Stimulated activated CD8-positive, alpha-beta memory T cell treated with anti-CD3 and anti-CD28 coated beads, Interleukin-7, amount 100 ng/mL, for 1 hour (primary cell): ENCODE measurements at places on chromosomes 1 and 21.

DNA sequence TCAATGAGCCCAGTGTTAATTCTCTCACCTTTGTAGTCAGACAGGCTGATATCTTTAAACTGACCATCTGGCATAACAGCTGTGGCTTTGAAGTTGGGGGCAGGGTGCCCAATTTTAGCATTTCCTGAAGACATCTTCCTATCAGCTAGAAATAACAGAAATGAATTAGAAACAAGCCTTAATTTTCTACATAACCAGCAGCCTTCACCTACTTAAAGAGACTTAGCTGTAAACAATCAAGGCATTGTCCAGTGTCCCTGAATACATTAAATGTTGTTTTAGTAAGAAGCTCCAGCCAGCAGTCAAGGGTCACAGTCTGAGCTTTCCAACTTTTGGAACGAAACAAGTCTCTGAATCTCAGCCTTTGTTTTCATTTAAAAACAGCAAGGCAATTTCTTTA, 2.8 kb downstream of the PRDX1 start:
- DNase-seq, result no peak

DNA sequence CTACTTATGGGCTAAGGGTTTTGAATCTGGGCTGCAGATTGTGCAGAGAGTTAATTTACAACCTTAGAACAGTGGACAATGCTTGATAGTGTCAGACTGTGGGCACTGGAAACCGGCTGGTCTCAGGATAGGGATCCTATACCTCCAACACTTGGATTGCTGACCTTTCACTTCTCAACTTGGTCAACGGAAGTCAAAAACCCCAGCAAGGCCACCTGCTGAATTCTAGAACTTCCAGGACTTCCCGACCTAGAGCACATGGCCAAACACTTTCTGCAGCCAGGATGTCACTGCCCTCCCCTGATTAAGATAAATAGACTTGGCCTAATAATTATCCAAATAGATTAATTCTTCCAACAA, 336 bp upstream of the DENND2D start:
- DNase-seq, result no peak

DNA sequence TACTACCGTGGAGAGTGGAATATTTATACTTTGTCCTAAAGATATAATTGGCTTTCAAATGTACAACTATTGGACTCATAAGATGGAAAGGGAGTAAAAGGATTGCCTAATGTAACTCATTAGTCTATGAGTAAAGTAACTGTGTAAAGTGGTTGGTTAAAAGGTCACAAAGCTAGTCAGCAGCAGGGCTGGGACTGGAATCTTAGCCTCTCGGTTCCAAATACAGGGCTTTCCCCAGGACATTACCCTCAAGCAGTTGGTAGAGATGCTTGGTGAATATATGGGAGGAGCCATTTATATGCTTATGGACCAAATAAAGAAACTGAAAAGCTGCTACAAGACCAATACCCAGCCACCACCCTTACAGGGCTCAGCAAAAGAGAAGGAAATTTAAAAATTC, 283.7 kb downstream of the HLX start:
- DNase-seq, result no peak

DNA sequence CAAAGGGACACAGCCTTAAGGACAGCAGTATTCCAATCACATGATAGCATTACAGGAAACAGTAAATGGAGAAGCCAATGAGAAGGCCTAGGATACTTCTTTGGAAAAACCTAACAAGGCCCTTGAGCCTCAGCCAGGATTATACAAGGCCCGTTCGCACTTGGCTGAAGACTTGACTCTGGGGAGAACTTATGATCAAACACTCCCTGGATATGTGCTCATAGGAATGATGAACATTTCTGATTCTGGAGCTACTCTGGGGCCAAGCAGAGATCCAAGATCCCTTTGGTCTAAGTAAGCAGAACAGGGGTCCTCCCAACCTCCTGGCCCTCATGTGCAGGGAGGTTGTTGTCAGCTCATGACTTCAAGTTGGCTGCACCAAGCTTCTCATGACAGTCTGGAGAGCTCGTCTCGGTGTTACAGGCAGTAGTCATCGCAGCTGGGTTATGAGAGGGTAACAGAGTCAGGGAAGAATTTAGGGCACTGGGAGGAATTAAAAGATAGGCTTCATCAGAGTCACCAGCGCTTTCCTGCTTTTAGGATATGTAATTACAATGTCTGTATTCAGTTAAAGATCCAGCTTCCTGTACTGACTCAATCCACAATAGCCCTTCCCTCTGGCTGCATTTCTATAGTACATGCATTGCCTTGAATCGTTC, 92.5 kb upstream of the IRF2BP2 start:
- no peak for DNase-seq

DNA sequence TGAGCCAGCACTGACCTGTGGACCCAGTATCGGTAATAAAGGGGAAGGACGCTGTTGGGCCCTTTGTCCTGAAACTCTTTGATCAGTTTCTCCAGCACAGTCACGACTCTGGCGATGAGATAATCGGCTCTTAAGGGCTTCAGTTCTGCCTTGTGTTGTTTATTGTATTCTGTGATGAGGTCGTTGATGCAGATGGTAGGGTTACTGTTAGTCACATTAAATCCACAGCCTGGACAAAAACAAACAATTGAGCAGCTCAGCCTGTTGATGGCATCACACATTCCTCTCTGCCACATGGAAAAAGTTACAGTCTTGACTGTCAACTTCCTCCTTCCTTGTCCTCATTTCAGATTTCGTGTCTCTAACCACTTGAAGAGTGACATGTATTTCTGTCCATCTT, 57.6 kb downstream of the SIM2 start:
- no peak for DNase-seq

DNA sequence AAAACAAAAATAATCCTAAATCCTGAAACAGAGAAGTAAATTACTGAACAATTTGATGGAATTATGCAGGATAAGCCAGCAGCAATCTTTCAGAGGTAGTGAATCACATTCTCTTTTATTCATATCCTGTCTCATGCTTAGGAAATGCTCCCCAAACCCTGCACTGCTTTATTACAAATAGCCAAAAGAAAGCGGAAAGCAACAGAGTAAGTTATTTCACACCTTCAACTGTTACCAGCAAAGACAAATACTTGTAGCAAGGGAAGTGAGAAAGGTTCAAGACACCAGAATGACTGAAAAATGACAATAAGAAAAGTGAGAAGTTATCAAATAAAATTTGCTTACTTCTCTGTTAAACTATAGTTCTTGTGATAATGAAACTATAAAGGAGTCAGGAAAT, 6.2 kb downstream of the ZRANB2 start:
- no peak for DNase-seq

DNA sequence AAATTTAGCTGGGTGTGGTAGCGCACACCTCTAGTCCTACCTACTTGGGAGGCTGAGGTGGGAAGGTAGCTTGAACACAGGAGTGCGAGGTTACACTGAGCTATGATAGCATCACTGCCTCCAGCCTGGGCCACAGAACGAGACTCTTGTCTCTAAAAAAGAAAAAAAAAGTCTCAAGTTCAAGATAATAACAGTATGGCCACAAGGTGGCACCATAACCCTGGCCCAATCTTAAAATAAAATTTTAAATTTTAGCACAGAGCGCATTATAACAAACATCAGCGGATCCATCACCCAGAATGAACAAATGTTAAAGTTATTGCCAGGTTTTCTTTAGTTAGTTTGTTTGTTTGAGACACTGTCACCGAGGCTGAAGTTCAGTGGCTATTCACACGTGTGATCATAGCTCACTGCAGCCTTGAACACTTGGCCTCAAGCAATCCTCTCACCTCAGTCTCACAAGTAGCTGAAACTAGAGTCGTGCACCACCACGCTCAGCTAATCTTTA, 2.9 kb upstream of the HTR6 start:
- DNase-seq, result peak; percentile 20

GRCh38 chr1:165036403-165036802, 320.1 kb downstream of the LMX1A start:
- DNase-seq, result no peak

DNA sequence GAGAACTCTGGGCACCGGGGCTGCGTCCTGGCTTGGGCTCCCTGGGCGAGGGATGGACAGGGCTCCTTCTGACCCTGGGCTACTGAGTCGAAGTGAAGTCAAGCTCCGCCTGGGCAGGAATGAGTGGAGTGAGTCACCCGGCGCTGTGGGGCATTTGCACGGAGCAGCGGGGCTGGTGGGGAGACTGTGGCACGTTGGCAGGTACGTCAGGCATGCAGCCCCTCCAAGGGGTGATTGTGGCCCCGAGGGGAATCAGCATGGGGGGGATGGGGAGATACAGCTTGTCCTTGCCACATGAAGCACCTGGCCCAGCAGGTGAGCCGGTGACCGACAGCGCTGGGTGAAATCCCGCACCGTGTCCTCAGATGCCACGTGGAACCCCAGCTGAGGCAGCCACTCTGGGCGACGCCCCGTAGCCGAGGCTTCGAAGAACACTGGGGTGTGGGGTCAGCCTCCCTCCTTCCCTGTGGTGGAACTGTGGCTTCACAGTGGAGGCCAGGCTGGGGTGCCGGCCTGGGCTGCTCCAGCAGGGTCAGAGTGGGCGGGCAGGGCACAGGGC, 62.3 kb downstream of the COL18A1 start:
- DNase-seq, result no peak

- no peak for DNase-seq
These were observed 78.5 kb downstream of the ARHGEF10L start for GRCh38 chr1:17617787-17618557.

GRCh38 chr1:56235909-56236510, 343.4 kb downstream of the PLPP3 start:
- no peak for DNase-seq

DNA sequence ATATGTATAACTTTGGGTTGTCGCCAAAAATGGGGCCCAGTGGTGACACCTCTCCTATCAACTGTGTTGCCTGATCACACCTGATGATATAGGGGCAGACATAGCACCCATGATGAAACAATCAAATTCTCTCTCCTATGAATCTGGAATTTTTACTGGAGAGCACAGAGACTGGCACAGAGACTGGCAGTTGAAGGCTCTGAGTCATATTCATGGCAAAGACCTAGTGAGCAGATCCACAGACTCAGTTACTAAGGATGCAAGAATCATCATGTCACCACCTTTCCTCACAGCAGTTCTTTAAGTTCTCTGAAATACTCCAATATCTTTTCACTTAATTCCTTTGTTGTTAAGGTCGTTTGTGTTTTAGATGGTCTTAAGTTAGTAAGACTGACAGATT, 60.0 kb downstream of the APCS start:
- no peak for DNase-seq

DNA sequence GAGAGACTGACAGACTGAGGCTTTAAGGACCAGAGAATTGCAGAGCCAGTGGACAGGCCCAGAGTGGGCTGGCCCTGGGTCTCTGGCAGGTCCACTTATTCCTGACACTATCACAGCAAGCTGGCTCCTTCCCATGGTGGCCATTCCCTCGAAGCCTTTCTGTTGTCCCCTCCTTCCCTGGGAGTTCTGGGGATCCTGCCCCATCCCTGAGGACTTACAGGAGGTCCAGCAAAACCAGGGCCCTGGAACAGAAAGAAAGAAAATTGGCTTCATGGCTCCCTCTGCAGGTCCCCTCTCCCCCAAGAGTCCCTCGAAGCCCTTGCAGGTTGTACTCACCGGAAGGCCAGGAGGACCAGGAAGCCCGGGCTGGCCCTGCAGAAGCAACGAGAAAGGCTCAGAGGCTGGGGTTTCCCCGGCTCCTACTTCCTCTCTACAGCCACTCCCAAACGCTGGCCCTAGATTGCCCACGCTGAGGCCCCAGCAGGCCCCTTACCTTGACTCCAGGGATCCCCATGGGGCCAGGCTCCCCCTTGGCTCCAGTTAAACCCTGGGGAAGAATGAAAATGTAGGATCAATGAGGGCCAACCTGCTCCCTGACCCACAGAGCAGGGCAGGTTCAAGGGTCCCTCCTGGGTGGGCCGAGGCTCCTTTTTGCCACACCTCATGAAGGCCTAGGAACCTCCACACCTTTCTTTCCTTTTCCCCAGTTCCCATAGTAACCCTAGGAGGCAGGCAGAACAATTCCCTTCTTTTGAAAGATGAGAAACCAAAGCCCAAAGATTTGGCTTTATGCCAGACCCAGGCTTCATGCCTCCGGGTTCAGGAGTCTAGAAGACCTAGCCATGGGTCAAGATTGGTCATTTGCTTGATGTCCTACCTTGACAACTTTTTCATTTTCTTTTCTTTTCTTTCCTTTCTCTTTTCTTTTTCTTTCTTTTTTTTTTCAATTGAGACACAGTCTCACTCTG, 4.6 kb downstream of the COL9A2 start:
- DNase-seq, result no peak

DNA sequence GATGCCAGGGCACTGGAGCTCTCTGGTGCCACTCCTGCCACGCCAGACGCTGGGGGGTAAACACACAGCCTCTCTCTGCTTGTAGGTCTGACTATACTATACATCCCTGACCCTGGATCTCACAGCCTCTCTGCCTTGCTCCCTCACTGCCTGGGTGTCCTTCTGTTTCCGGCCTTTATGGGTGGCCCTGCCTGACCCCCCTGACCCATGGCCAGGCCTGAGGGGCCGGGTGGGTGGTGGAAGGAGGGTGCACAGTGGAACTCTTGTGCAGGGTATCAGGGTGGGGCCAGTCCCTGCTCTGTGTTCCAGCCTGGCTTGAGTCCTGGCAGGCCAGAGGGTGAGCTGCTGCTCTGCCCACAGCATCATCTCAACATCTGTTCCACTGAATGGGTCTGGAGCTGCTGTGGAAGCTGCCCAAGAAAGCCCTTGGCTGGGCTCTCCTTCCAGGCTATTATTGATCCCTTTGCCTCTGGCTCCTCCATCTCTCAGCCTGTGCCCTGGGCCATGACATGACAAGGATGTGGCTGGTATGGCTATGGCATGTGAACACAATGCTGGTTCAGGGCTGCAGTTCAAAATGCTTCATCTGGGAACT, 17.2 kb upstream of the SYNC start:
- DNase-seq, result no peak

GRCh38 chr1:102661481-102661880, 446.8 kb downstream of the COL11A1 start:
- DNase-seq, result no peak

DNA sequence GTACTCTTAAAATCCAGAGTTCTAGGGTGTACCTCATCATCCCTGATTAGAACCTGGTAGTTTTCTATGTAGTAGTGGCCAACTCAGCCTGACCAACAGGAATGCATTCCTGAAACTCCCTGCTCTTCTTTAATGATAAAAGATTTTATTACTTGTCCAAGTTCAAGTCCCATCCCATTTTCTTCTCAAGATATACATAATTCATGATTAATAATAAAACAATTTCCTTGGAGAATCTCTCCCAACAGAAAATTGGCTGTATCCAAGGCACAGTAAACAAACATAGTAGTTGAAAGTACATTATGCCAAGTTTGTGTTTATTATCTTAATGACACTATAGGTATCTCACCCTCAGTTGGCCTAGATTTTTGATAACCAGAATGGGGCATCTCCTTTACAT, 714.1 kb upstream of the ADAMTS5 start:
- no peak for DNase-seq

- no peak for DNase-seq
These were observed 57.7 kb upstream of the F3 start for GRCh38 chr1:94599095-94599813.

- DNase-seq, result no peak
These were observed 69.8 kb upstream of the DIRAS3 start for GRCh38 chr1:68120136-68120791.

DNA sequence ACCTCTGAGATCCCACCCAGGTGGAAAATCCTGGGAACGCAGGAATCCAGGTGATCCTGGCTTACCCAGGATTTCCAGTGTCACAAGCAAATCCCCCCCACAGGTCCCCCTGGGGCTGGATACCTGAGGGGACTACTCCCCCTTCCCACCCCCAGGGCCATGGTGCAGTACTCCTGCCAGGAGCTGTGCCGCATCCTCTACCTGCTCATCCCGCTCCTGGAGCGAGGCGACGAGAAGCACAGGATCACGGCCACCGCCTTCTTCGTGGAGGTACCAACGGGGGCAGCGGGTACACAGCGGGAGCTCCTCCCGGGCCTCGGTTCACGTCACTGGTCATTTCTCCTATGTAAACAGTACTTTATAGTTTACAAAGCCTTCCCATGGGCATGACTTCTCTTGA, 20.4 kb upstream of the TTC4 start:
- DNase-seq, result no peak
